Activated T-helper 1 cell treated with Interleukin-2 at 50 U/mL for 16 hours (primary cell): ENCODE measurements at places on chromosomes 3 and 15.

DNA sequence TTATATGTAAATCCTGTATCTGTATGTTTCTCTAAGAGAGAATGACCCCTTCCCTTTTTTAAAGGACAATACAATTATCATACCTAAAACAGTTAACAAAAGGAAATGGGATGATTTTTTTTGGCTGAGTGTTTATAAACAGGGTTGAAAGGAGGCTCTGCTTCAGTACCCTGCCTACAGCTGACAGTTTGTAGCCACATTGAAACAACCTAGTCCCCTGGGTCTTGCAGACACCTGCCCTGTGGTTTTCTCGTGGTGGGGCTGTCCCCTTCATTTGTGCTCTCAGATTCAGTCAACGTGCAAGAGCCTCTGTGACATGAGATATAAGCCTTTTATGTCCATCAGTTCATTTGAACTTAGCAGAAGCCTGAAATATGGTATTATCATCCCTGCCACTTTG lies 2.3 kb upstream of the HMCES start:
- DNase-seq = no peak

DNA sequence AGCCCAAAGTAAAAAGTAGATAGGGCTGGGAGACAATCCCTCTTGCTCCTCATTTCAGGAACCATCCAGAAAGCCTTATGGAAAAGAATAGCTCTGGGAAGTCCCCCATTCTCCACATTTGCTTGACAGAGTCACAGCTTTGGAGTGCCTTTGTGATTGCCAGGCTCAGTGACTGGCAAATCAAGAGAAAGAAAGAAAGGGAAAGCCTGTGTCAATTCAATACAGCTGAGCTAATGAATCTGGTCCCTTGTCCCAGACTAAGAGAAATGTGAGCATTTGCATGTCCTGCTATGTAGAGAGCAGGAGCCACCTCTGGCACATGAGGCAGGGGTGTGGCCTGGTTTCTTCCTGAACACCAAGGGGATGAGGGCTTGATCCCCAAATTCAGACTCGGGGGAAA lies 14.9 kb upstream of the CTNNB1 start:
- DNase-seq = no peak

GRCh38 chr3:134407239-134407625 lies 33.0 kb upstream of the AMOTL2 start:
- no peak for DNase-seq

DNA sequence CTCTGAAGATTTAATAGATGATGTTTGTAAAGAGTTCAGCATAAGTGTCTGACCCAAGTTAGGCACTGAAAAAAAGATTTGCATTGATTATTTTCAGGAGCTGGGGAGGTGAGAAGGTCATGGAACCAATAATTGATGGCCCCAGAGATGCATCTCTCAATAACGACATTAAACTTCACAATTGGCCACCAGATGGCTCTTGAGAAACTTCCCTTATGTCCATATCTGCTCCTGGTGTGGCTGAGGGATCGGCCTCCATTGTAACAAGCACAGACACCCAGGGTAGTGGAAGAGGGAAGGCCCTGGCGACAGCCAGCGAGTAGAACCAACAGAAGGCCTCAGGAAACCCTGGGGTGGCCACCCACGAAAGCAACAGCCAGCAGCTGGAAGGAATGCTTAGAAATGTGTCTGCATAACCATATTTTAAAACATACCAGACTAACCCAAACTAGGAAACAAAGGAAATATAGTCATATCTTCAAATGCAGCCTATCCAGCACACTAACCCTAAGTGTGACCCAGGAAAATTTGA lies 536.7 kb downstream of the SOX2 start:
- DNase-seq = no peak

GRCh38 chr15:71515375-71516186 lies 294.8 kb upstream of the NR2E3 start:
- no peak for DNase-seq

DNA sequence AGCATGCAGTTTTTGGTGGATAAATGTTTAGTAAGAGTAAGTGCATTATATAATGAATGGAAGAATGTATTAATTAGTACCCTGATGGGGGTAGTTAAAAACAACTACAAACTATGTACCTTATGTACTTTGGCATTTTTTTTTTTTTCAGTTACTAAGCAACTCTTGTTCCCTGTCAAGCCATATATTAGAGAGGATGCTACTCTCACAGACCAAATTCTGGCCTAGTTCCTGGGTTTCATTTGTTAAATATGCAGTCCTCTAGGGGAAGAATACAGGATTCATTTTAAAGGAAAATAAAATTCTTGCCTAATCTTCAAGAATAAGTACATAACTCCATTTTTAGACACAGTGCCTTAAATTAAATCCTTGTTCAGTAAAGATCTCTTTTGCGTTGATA lies 16.9 kb downstream of the FAM98B start:
- no peak for DNase-seq

- DNase-seq = peak; percentile 63
These were observed 924 bp upstream of the SIN3A start for GRCh38 chr15:75452364-75452864.

- no peak for DNase-seq
These were observed 36.7 kb downstream of the CMTM7 start for GRCh38 chr3:32428092-32429068.

- no peak for DNase-seq
These were observed 660.9 kb upstream of the NAALADL2 start for GRCh38 chr3:174198199-174198598.
